ENCODE measurements at places on chromosomes 3 and 15. TPM values are rescaled to one million over a fixed set of nuclear protein-coding genes. Genes with fewer than 3 reads are reported as not detected.

Gene ROBO2
- total RNA-seq: 82.4 TPM

Gene STRC
- total RNA-seq: 2.9 TPM

Gene CLDN16
- 0.11 TPM for total RNA-seq

- no peak for DNase-seq
These were observed 4.0 kb upstream of the POPDC2 start for GRCh38 chr3:119664370-119664769.

GRCh38 chr3:171190668-171191067 lies 164.1 kb upstream of the SLC2A2 start:
- no peak for DNase-seq

GRCh38 chr3:123719862-123720453 lies 135.1 kb upstream of the HACD2 start:
- no peak for DNase-seq

GRCh38 chr3:16707260-16707659 lies 102.0 kb upstream of the DAZL start:
- DNase-seq: no peak
